ENCODE measurements at places on chromosomes 7 and 10.

DNA sequence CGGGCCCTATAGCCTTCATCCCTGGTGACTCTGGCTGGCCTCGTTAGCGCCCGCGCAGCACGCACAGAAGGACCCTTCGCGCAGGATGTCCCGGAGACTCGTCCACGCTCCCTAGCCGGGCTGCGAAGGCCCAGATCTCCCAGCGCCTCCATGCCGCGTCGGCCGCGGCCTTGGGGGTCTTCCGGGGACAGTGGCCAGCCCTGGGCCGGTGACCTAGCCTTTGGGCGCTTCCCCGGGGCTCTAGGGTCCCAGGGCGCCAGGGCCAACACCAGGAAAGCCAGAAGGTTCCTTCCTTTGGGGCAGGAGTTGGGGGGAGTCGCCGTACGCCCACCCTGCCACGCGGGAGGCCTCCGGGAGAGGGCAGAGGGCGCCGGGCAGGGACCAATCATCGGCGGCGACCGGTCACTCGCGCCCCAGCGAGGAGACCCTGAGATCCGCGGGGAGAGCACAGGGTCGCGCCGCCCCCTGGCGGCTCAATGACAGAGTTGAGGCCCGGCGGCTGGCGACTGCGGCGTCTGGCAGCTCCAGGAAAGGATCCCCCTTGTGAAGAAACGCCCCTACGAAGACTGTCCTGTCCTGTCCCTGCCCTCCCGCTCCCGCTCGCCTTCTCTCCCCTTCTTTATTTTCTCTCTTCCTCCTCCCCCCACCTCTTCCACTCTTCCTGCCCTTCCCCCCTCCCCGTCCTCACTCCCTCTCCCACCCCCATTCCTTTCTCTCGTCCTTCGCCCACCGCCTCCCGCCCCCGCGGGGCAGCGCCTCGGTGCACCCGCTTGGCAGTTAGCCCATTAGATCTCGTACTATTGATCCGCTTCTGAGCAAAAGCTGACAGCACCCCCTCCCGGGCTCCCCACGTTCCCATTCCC, 62.3 kb upstream of the LBX1 start:
- no peak for DNase-seq

GRCh38 chr10:113762083-113762482, 10.6 kb downstream of the PLEKHS1 start:
- no peak for DNase-seq

- DNase-seq = no peak
Observed at GRCh38 chr7:53111031-53111430, 75.6 kb downstream of the POM121L12 start.

DNA sequence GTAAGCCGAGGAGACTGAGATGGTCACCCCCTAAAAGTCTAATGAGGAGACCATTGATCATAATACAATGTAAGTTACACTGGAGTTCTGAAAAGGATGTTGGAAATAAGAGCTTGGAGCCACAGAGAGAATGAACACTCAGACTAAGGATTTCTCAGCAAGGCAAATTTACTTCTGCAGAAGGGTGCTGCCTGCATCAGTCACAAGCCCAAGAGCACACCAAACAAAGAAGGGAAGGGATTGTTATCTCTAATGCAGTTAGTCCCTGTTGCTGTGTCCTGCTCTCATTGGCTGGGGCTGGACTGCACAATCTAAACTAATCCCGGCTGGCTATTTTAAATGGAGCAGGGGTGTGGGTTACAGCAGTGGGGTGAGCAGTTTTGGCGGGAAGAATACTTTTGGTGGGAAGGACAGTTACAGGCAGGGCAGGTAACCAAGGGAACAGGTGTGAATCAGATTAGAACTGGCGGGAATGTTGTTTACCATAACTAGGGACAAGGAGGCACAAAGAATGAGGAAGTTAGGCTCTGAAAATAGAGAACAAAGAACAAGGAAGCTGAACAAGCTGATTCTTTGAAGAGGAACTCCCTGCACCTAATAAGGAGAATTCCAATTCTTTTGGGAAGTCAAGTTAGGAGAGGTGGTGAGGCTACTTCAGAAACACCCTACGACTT, 30.3 kb upstream of the TRIM24 start:
- no peak for DNase-seq

- no peak for DNase-seq
Observed at GRCh38 chr10:132942101-132943057, at the start of gene CFAP46. TSS of gene CFAP46 (minus strand) at chr10:132942570. CDS start at chr10:132942484, 86 bp downstream.

- DNase-seq = peak; percentile 81
Observed at GRCh38 chr7:26667514-26668133, 196.8 kb downstream of the SKAP2 start.

DNA sequence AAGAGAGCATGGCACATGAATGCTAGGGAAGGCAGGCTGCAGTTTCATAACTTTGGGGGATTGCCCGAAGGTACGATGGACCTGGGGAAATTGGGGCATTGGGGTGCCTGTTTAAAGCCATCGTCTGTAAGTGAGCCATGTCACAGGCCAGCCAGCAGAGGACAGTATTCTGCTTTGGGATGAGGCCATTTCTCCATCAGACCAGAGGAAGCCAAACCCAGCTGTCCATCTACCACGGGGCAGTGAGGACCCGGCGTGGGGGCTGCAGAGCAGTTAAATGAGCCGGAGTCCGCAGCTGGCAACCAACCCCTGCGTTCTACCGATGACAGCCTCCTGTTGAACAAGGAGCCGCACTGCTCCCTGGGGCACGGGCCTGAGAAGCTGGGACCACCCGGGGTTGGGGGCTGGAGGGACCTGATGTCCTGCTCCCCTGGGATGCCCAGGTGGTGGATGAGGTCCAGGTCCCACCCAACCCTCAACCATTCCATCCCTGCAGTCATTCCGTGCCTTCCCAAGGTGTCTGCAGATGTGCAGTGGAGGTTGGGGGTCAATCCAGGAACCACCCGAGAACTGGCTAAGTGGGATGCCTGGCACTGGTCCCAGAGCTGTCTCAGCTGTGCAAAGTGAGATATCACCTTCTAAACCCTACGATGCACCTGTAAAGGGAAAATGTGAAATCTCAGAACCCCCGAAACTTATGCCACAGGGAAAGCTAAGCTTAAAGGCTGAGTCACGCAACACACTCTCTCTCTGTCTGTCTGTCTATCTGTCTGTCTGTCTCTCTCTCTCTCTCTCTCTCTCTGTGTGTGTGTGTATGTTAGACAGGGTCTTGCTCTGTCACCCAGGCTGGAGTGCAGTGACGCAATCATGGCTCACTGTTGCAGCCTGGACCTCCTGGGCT, 12.1 kb upstream of the RHBDD2 start:
- DNase-seq = peak; percentile 56

DNA sequence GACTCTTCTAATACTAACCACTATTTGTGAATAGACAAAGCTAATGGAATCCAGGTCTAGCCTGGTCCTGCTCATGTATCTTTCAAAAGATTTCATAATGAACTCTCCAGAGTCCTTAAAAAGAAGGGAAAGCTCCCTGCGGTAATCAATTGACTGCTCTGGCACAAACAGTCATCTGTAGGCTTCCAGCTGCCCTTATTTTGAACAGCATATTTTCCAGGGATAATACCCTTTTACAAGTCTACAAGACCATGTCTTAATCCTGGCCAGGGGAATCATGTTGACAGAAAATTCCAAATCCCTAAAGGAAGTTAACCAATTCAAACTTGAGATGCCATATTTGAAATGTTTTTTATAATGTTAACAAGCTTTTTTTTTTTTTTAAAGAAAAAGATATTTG, 34.6 kb downstream of the ADAM12 start:
- no peak for DNase-seq

DNA sequence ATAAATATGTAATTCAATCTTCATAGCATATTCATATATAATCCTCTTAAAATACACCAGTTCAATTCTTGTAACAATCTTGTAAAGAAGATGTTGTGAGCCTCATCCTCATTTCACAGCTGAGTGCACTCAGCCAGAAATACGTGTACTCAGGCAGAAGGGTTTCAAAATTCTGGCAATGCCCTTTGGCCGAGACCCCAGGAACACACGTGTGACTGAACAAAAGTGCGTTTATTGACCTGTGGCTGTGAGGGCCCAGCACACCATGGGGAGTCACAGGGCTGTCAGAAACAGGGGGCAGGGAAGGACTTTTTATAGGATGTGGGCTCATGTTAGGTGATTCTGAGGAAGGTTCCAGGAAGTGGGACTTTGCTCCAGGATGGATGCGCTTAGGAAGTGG, 21.5 kb downstream of the GIMAP8 start:
- no peak for DNase-seq

DNA sequence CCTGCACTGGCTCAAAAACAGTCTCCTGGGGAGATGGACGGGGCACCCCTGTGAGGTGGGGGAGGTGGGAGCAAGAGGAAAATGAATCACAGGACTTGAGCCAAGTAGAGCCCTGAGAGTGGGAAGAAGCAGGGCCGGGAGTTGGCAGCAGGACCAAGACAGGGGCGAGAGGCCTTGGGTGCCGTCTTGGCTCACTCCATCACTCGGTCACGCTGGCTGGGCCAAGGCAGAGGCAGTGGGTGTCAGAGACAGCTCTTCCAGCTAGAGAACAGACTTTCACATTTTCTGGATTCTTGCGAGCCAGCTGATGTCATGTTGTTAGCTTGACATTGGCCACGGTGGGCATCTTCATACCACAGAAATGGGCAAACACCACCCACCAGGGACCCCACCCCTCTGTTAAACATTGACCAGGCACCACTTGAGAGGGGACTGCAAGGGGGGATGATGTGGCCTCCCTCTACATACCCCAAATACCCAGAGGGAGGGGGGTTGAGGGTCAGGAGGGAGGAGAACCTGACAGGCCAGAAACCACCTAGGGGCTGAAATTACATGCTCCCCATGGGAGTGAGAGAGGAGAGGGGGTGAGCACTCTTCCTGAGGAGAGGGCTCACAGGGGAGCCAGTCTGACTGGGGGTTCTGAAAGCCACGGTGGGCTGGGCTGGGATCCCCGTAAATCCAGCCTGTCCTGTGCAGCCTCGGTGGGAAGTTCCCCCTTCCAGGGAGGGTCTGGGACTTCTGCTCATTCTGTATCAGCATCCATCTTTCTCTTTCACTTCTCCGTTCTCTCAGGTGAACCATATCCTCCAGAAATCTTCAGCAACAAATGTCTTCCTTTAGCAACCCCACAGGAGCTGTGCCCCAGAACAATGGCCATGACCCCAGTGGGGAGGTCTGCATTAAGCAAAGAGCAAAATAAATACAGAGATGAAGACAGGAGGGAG, 19.6 kb downstream of the CAMK2B start:
- DNase-seq = peak; percentile 11

DNA sequence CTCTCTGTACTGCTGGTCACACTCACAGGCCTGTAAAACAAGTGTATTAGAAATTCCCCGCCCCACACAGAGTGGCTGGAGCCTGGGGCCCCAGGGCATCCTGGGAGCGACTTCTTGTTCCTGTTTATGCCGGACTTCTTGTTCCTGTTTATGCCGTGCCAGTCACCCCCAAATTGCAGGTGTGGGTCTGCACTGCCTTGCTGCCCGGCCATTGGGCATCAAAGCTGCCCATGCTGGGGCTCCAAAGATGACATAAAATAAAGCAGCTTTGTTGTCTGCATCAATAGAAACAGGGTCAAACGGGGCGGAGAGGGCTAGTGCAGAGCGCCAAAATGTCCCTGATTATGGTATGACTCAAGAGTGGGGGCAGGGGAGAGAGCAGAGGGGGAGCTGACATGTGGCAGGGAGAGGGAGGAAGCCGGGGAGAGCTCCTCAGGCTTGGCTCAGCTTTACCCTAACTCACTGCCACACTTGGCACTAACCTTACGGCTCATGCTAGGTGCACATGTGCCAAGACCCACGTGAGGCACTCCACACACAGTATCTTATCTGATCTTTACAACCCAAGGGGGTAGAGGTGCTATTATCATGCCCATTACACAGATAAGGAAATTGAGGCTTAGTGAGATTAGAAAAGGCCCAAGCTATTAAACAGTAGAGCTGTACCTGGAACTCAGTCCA, 98.4 kb downstream of the PIP4K2A start:
- DNase-seq = peak; percentile 72

DNA sequence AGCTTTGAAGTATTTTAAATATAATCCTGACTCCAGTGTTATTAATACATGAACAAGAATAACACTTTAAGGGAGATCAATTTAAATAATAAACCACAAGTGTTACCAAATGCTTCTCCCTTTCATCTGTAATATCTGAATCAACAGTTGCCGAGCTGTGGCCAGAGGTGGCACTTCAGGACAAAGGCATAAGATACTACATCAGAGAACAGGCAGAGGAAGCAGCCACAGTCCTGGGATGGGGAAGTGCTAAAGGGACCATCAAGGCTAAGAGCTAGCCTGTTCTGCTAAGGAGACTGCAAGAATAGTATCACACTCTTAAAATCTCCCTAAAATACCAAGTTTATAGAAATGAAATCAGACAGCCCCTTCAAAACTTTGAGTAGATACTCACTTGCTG, 378.2 kb upstream of the PRKCQ start:
- DNase-seq = no peak

DNA sequence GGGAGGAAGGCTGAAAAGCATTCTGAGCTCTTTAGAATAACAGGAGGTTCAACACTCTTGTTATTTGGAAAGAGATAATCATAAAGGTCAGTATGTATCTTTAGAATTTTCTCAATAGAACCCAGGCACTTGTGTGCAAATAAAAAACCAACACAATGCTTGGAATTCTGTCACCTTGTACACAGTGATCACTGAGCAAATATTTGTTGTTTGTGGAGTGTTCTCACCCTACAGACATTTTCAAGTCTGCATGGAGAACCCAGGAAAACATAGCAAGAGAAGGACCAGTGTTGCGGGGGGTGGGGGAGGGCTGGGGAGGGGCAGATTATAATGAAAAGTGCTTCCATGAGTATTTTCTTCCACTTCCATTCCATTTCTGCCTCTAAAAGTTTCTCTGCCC, 87.4 kb downstream of the FAM107B start:
- no peak for DNase-seq

DNA sequence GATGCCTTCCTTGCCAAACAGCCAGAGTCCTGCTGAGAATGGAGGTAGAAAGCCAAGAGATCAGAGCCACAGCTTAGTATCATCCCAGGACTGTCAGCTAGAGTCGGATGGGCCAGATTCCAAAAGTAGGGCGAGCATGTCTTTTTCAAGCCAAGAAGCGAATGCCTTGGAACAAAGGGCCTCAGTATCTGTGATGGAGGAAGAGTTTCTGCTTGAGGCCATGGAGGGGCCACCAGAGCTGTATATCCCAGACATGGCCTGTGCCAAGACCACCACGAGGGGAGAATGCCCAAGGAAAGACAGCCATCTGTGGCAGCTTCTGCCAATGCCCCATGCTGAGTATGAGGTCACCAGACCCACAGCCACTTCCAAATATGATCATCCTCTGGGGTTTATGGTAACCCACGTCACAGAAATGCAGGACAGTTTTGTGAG, 44.3 kb upstream of the PPP1R17 start:
- no peak for DNase-seq

DNA sequence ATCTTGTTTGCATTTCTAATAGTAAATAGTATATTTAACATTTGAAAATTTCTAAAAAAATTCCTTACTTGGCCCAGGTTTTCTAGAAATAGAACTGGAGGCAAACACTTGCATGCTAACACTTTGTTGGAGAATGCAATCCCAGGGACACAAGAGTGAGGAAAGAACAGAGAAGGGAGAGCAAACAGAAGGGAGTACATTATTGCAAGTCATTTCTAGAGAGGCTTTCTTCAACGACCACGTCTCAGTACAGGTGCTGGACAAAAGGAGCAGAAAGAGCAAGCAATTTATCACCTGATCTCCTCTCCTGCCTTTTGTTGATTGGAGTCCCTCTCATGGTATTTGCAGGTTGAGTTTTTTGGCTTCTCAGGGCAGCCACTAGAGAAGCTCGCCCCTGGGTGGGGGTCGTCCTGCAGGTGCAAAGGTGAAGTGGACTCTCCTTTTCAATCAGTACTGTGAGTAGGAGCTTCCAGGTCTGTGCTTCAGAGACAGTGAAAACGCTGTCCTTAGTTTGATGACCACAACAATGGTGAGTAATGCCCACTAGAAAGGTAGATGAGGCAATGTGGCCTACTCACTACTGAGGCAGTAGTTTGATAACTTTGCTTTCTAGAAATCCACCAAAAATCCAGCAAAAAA, 5.2 kb downstream of the CPED1 start:
- DNase-seq = no peak

All from colonic mucosa (tissue), 4 donors.